ENCODE measurements at places on chromosomes 7 and 10.

- no peak for DNase-seq
These were observed 66.5 kb downstream of the ADD3 start for GRCh38 chr10:110074298-110074697.

- no peak for DNase-seq
These were observed 28.2 kb downstream of the PPIF start for GRCh38 chr10:79375321-79376077.

GRCh38 chr7:11779864-11780674, 51.9 kb downstream of the THSD7A start:
- no peak for DNase-seq

DNA sequence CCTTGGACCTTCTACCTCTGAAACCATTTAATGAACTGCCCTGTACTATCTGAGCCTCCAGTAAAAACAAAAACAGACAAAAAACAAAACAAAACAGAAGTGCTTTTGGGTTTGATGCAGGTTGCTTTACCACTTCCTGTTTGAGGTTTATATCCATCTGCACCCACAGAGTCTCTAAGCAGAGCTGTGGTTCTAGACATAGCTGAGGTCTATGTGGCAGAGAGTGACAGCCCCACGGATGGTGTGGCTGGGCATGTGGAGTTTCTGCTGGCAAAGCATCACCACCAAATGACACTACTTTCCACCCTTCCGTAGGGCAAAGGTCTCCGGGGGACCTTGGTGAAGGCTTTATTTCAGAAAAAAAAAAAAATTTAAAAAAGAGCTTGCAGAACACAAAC, 754.2 kb downstream of the GRID1 start:
- no peak for DNase-seq

DNA sequence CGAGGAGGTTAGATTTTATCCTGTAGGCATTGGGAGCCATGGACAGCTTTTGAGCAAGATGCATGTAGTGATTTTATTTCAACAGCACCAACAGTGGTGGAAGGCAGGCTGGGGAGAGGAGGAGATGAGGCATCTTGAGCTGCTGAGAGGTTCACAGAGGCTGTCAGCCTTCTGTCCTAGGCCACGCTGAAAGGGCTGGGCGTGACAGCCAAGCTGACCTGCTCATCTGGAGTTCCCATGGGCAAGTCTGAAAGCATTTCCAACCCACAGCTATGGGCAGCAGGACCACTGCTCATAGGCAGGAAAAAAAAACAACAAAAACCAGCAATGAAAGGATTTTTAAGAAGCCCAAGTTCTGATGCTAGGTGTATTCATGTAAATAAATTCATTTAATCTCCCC, 7.7 kb downstream of the NEURL1 start:
- DNase-seq = no peak

All from HS-5 (cell line).